ENCODE measurements at places on chromosomes 2 and 18.

- no peak for DNase-seq
Measured at GRCh38 chr18:7141287-7141686, 23.7 kb upstream of the LAMA1 start.

GRCh38 chr2:237411683-237412423 is 2.1 kb downstream of the COL6A3 start:
- DNase-seq = no peak

DNA sequence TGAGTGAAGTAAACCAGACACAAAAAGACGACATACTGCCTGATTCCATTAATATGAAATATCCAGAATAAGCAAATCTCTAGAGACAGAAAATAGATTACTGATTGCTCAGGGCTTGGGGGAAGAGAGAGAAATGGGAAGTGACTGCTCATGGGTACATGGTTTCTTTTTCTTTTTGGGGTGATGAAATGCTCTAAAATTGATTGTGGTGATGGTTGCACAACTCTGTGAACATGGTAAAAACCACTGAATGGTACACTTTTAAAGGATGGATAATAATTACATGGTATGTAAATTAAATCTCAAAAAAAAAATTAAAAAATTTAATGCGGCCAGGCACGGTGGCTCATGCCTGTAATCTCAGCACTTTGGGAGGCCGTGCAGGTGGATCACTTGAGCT is 39.3 kb downstream of the RPL31 start:
- DNase-seq = no peak

DNA sequence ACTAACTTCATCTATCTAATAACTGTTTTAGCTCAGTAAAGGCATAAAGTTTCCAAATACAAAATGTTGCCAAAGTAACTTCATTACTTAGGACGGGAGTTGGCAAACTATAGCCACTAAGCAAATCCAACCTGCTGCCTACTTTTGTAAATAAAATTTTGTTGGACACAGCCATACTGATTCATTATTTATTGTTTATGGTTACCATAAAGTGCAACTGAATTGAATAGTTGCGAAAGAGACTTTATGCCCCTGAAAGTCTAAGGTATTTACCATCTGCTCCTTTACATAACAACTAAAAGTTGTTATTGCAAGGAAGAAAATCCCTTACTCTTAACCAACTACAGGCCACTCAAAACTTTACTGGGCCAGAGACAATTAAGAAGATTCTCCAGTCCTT is 256.7 kb upstream of the RBBP8 start:
- no peak for DNase-seq

DNA sequence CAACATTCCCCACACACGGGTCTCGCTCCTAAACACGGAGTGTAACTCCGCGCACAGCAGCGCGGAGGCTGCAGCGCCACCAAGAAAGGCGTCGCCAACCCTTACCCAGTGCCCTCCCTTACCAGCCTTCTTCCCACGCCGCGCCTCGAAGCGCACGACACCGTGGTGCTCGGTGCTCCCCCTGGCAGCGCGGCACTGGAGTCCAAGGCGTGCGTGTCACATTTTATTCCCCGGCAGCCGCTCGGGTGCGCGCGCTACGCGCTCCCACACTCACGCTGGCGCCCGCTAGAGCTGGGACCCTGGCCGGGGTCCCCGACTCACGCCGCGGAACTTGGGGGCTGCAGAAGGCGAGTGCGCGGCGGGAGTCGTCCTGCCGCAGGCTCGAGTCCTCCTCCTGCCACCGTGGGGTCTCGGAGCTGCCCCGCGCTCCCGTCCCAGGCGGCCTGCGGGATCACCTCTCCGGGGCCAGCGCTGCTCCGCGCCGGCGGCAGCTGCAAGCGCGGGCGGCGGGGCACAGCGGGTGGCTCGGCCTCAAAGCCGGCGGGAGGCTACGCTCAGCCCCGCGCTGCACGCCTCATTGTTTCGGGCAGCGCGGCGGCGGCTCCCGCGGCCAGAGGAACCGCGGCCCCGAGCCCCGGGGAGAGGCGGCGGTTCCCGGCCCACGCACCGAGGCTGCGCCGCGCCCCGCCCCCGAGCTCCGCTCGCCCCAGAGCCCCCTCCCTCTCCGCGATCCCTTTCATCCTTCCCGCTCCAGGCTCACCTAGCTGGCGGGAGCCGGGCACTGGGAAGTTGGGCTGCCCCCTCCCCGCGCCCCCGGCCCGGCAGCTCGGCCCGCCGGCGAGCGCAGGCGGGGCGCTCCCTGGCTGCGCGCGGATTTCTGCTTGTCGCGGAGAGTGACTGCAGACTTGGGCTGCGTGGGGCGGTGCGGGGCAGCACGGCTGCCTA is at the start of gene ST6GAL2:
Gene ST6GAL2 (minus strand): TSS at position 197 of the 945 bp plus-strand sequence. CDS start 42,190 bp downstream, outside the sequence.
- peak; percentile 17 for DNase-seq

GRCh38 chr2:73984922-73985307 is 205 bp downstream of the TET3 start:
- DNase-seq = peak; percentile 42

- DNase-seq = no peak
Measured at GRCh38 chr2:39685126-39685525, 19.4 kb downstream of the TMEM178A start.

Data from HEK293T (cell line).